Activated T-helper 17 cell treated with anti-CD3 and anti-CD28 coated beads, Interleukin-2, amount 50 U/mL, for 72 hours (primary cell): ENCODE measurements at places on chromosomes 2 and 18. TPM values are rescaled to one million over a fixed set of nuclear protein-coding genes. Genes with fewer than 3 reads are reported as not detected.
A peak's percentile ranks its signal among the peaks of the same experiment; 100 is the strongest.

- no peak for ATAC-seq
Observed at GRCh38 chr2:8391584-8391983, 290.3 kb upstream of the ID2 start.

GRCh38 chr2:70474256-70474848, 79.3 kb downstream of the TGFA start:
- ATAC-seq: no peak

DNA sequence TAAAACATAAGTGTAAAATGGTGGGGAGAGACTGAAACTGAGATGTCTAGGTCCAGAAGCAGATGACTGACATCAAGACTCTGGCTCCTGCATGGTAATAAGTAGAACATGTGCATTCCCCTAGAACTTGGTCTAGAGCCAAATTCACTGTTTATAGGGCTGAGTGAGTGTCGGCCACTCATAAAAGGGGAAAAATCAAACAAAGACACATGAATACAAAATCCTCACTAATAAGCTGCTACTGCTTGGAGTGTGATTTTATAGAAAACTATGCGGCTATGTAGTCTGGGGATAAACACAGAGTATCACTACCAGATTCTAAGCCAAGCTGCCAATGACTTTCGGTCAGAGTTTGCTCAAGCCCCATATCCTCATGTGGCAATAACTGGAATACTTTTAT, 1080.8 kb upstream of the DDX18 start:
- no peak for ATAC-seq

DNA sequence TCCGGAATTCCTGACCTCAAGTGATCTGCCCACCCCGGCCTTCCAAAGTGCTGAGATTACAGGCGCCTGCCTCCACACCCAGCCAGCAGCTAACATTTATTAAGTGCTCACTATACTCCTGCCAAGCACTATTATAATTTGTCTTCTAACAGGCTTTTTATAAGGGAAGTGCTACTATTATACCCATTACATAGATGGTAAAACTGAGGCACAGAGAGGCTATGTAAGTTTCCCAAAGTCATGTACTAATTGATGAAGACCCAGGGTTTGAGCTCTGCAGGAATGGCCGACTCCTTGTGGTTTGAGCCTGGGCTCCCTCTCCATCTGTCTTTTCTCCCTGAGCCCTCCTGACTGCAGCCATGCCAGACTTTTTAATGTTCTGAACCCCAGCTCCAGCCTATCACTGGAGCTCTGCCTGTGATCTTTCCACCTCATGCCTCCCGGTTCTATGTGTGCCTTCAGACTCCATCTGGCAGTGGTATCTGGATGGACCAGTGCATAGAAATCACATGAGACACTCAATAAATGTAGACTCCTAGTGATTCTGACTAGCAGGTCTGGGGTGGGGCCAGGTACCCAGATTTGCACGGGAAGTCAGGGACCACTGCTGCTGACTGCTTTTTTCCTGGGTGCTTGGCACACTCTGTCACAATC, 197.1 kb downstream of the NEDD4L start:
- ATAC-seq: no peak

- ATAC-seq: no peak
Observed at GRCh38 chr2:47403609-47404193, 745 bp downstream of the MSH2 start.

- ATAC-seq: peak; percentile 79
Observed at GRCh38 chr2:159904127-159904958, 106.3 kb upstream of the CD302 start.

GRCh38 chr2:107589079-107589491, 237.6 kb upstream of the RGPD4 start:
- no peak for ATAC-seq

DNA sequence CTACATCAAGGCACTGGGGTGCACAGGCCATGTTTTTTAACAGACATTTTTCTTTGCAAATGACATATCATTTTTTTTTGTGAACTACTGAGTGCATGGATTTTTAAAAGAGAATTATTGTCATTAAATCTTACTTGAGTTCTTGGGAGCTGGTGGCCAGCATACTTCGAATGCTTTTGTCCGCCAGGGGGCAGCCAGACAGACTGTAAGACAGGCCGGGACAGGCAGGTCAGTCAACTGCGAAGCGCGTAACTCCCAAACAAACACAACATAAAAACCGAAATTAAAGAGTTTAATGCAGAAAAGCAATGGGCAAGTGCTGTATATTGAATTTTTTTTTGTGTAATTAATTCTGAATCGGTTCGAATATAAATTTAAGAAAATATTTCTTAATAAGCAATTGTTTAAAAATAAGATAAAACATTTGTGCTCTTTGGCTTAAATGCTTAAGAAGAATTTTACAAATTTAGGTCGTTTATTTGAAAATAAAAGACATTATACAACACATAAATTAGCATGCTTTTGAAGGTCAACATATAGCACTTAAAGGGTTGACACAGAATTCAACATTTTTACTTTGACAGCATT, 142.2 kb upstream of the PXDN start:
- peak; percentile 28 for ATAC-seq

The GCKR gene
- total RNA-seq: not detected

The UGT1A3 gene
- total RNA-seq: not detected
